ENCODE measurements at places on chromosomes 16 and 17.
A peak's percentile ranks its signal among the peaks of the same experiment; 100 is the strongest.

- peak; percentile 19 for DNase-seq
Observed at GRCh38 chr16:89031715-89032659, 55.0 kb upstream of the CBFA2T3 start.

DNA sequence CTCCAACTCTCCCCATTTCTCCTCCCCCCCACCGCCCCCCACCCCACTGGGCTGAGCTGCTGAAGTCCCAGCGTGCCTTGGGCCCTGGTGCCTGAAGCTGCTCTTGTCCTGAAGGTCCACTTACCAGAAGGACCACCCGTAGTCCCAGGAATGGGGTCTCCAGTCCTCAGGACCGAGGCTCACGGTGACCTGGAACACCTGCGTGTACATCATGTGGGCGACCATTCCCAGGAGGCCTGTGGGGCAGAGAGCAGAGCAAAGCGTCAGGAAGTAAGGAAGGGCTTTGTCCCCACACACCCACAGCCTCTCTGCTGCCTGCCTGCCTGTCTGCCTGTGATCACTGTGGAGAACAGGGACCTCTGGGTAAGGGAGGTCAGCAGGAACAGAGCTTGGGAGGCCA, 218.7 kb downstream of the GSG1L start:
- no peak for DNase-seq

GRCh38 chr16:49566432-49566831, 192.8 kb downstream of the C16orf78 start:
- DNase-seq, result no peak

DNA sequence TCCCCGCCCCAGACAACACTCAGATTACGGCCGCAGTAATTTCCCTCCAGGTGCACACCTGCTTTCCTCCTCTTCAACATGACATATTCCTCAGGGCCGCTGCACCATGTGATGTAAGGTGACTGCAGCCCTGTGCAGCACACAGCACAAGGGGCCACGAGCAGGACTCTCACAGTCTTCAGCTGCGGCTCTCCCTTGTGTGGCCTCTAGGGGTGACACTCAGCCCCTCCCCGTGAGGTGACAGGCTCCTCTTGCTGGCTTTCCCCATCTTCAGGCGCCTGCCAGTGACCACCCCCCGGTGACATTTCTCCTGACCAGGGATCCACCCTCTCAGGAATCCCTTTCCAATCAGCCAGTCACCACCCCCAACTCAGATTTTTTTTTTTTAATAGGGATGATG, 31.3 kb upstream of the ABCC3 start:
- DNase-seq, result no peak

GRCh38 chr17:10032118-10032852, 127.2 kb upstream of the RCVRN start:
- DNase-seq, result no peak

DNA sequence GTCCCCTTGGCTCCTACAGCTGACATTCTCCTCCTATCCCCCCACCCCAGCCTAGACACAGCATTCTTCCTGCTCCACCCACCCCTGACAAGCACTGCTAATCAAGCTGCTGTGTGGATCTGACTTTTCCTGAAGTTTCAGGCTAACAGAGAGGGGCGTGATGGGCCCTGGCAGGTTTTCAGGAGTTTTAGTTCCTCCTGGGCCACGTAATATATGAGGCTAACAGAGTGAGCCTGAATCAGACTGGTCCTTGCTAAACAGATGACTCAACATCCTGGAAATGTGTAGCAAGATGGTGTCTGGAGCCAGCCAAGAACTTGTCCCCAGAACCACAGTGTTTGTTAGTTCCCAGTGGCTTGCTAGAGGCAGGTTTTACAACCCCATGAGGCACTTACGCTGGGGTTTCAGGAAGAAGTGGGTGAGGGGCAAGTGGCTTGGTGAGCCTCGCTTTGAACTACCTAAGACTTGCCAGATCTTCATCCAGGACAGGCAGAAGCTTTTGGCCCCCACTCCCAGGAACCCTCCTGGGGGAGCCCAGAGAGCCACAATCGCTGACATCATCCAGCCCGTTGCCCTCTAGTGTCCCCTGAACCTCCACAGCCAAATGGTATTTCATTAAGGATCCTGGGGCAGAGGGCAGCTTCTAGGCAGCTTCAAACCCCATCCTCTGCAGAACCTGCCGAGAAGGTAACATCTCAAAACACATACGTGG, 15.9 kb downstream of the TMEM92 start:
- DNase-seq, result no peak

DNA sequence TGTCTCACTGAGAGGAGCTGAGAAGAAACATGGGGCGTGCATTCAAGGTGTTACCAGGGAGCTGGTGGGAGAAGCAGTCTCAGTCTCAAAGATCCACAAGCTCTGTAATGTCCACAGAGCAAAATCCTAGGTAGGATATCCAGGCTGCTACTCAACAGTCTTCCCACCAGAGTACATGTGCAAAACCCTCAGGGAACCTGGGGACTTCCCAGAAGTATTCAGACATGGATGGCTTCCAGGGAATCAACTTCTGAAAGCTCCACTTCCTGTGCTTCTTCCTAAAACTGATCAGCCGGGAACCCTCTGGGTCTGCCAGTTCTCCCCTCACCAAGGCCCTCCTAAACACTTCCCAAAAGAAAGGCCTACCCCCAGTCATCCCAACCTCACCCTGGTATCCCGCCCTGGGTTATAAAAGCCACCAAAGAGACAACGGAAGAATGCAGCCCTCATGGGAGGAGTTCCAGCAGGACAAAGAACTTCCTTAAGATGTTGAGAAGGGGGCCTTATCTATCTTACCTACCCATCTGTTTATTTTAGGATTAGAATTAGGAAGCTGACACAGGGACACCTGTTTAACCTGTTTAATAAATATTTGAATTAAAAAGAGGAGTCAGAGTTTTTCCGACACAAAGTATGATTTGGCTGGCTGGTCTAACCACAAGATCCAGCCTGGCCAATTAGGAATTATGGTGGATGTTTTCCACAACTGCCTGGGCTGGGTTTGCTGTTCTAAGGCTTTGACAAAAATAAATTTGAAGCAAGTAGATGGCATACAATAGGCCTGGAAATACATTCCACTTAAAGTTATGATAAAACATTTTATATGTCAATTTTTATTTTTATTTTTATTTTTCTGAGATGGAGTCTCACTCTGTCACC, 37.0 kb downstream of the CUEDC1 start:
- DNase-seq, result no peak

GRCh38 chr16:648071-648780, 939 bp upstream of the WDR90 start:
- no peak for DNase-seq

GRCh38 chr17:17728550-17729251, 47.4 kb downstream of the RAI1 start:
- no peak for DNase-seq

DNA sequence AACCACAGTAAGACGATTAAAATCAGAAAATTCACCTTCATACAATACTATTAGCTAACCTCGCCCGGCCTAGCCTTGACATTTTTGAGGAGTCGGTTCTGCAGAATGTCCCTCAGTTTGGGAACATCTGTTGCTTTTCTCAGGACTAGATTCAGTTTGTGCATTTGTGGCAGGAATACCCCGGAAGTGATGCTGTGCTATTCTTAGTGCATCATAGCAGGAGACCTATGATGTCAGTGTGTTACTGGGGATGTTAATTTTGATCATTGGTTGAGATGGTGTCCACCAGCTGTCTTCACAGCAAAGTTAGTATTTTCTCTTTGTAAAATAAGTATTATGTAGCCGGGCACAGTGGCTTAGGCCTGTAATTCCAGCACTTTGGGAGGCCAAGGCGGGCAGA, 21.5 kb upstream of the HELZ start:
- DNase-seq, result no peak

- DNase-seq, result no peak
Observed at GRCh38 chr17:57697891-57698711, 47.0 kb downstream of the CCDC182 start.

DNA sequence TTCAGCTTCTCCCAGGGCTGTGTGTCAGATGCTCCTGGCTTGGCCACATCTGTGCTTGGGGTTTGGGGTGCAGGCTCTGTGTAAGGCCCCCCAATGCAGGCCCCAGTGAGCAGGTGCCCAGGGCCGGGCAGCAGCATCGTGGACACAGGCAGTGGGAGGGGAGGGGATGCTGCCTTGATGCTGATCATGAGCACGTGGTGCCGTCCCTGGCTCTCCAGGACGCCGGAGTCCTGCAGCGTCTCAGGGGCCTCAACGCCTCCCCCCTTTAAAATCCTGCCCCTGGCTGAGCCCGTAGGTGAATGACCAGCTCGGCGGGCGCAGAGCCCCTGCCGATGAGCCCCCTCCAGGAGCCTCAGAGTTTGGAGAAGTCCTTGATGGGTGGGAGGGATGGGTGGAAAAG, 9.0 kb downstream of the METRNL start:
- no peak for DNase-seq

GRCh38 chr16:25845901-25846300, 154.1 kb downstream of the HS3ST4 start:
- DNase-seq, result no peak

DNA sequence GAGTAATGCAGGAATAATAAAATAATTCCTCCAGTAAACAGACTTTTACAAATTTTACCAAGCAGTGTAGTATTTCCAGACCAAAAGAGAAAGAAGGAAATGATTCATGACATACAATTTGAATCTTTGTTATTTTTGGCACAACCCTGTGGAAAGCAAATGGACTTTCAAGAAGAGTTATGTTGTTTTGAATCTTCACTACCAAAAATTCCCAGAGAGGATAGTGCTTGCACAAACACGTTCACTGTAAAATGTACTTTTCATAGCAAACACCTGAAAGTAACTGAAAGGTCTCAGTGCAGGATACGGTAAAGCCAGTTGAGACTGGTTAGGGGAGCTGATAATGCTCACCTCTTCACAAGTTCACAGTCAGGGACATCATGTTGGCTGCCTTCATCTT, 107.1 kb downstream of the USP22 start:
- DNase-seq, result no peak

GRCh38 chr17:56774650-56775049, 59.1 kb downstream of the C17orf67 start:
- DNase-seq, result no peak

DNA sequence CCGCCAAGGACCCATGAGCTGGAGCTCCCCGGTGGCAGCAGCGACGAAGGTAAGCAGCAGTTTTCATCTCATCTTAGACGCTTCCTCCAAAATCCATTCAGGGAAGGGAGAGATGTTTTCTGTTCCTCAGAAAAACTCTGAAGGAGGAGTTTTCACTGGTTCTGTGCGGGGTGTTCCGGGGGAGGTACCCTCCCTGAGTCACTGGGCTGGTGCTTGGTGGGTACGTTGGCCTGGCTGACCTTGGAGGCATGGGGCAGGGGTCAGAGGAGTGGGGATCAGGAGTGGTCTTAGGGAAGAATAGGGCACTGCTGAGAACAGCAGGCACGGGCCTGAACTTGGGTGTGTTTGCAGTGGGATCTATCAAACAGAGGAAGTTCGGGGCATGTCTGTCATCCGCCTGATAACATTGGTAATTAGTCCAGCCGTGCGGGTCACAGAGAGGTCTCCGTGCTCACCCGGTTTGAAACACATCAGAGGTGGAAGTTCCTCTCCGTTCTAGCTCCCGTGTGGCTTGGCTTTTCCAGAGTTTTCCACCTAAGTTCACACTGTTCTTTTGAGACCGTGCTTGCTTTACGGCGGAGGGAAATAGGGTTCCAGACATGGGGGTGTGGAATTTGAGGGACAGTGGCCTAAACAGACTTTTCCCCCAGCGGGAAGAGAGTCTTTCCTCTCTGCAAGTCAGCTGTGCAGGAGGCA, 59.6 kb upstream of the CIBAR2 start:
- no peak for DNase-seq

DNA sequence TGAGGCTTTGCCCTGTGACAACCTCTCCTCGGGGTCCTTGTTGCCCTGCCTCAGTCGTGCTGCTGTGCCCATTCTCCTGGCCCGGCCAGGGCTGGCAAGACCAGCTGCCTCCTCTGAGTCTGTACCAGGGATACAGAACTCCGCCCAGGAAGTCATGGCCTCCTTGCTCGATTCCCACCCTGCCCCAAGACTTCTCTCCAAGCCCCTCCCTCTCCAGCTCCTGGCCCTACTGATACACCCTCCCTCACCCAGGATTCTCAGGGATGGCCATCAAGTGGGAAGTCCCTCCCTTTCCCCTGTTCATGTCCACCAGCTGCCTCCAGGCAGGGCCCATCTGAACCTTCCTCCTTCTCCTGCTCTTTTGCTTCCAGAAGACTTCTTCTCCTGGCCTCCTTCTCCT, 11.2 kb upstream of the TMEM208 start:
- no peak for DNase-seq

- no peak for DNase-seq
Observed at GRCh38 chr17:34011599-34011998, 243.5 kb upstream of the CCL2 start.
